ENCODE measurements at places on chromosomes 13 and 19.

- no peak for DNase-seq
Observed at GRCh38 chr19:16671652-16672274, 10.8 kb downstream of the TMEM38A start.

- no peak for DNase-seq
Observed at GRCh38 chr19:10283301-10284064, 3.3 kb upstream of the ICAM4 start.

DNA sequence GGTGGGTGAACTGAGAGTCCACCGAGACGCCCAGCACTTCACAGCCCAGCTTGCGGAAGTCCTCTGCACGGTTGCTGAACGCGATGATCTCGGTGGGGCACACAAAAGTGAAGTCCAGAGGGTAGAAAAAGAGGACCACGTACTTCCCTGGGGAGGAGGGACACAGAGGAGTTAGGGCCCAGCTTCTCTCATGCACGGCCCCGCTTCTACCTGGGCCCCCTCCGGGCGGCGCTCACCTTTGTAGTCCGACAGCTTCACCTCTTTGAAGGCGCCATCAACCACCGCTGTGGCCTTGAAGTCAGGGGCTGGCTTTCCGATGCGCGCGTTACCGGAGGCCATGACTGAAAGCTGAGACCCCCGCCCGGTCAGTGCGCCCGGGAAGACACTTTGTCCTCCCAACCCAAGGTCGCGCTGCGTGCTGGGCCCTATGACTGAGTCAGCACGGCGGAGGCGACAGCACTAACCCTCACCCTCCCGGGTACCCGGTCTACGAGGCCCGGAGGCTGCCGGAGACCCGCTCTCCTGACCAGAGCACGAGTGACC is 606 bp downstream of the PRDX2 start:
- DNase-seq = no peak

- no peak for DNase-seq
Observed at GRCh38 chr19:49356382-49356781, 5.8 kb downstream of the TEAD2 start.

- DNase-seq = no peak
Observed at GRCh38 chr13:79385694-79386093, 20.4 kb downstream of the RBM26 start.

- DNase-seq = no peak
Observed at GRCh38 chr13:86567119-86567518, 767.9 kb upstream of the SLITRK6 start.

- DNase-seq = no peak
Observed at GRCh38 chr19:45508417-45508860, 1.2 kb downstream of the VASP start.
